ENCODE measurements at places on chromosomes 2 and 18. TPM values are rescaled to one million over a fixed set of nuclear protein-coding genes. Genes with fewer than 3 reads are reported as not detected.

The PAX3 gene
- 4.1 TPM for total RNA-seq

The AMER3 gene
- total RNA-seq, result not detected

The PGAP1 gene
- total RNA-seq, result 12.3 TPM

The MROH2A gene
- not detected for total RNA-seq

DNA sequence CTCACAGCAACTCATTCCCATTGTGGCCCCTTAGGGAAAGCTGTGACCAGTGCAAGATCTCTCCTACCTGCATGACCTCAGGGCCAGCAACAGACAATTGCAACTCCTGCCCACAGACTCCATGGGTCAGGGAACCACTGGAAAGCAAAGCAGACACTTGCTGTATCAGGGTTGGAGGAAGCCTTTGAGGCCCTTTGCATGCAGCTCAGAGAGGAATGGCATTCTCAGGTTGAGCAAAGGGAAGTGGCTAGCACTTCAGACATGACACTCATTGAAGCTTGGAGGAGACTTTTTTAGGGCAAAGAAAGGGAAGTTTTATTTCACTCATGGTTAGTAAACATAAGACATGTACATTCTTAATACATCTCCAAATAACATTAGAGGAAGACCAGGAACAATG is 22.1 kb downstream of the IL1F10 start:
- no peaks in the 10 kb centered on the region for H3K36me3 ChIP-seq
- no peak overlapping the region for H3K27ac ChIP-seq
- no peaks in the 10 kb centered on the region for H3K4me1 ChIP-seq

GRCh38 chr2:203582468-203582867 is 47.4 kb upstream of the RAPH1 start:
- H3K27me3 ChIP-seq, result no peaks in the 10 kb centered on the region
- no peak for DNase-seq
- peaks cover 70% of the 10 kb centered on the region for H3K4me1 ChIP-seq
- H3K36me3 ChIP-seq, result no peaks in the 10 kb centered on the region
- H3K4me3 ChIP-seq, result no peak overlapping the region

DNA sequence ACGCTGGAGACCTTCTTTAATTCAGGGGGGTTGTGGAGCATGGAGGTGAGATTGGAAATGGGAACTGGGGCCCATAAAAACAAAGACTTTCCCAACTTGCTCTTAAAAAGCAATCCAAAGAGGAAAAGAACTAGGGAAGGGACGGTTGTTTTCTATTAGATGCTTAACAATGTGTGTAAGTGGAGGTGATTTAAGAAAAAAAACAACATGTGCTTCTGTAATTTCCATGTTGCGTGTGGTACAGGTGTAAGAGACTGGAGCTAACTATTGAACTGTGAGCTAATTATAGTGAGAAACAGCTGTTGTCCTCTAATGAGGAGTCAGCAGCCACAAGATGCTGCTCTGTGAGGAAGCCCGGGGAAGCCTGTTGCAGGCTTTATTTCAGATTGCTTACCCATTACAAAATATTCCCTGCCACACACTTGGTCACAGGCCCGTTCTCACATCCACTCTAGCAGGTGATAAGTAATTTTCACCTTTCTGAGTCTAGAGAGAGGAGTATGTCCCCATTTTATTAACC is 280.6 kb upstream of the PARD3B start:
- no peak overlapping the region for H3K4me3 ChIP-seq
- H3K27ac ChIP-seq, result no peak overlapping the region
- H3K27me3 ChIP-seq, result no peaks in the 10 kb centered on the region
- peaks cover 7% of the 10 kb centered on the region for H3K4me1 ChIP-seq
- no peak for DNase-seq

GRCh38 chr2:137928547-137929518 is 35.4 kb upstream of the HNMT start:
- DNase-seq, result no peak
- H3K27ac ChIP-seq, result peak overlapping the region; percentile 76
- H3K4me3 ChIP-seq, result no peak overlapping the region
- no peaks in the 10 kb centered on the region for H3K36me3 ChIP-seq

DNA sequence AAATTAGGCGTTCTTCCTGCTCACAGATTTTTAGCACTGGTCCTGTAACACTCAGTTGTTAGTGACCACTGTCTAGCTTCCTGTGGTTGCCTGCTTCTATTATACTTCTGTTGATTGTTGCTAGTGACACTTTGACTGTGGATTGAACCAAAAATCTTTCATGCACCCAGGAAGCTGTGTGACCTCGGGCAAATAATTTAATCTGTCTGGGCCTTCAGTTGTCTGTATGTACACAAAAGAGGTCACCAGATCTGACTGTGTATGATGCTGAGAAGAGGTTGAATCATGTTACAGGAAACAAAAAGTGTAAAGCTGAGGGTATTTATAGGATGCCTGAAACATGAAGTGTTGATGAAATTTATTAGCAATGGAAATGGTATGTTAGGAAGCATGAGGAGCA is 12.7 kb downstream of the ICOS start:
- peak overlapping the region; percentile 9 for H3K27ac ChIP-seq
- H3K27me3 ChIP-seq, result no peaks in the 10 kb centered on the region
- peaks cover 6% of the 10 kb centered on the region for H3K4me1 ChIP-seq
- peaks cover 1% of the 10 kb centered on the region for H3K36me3 ChIP-seq

DNA sequence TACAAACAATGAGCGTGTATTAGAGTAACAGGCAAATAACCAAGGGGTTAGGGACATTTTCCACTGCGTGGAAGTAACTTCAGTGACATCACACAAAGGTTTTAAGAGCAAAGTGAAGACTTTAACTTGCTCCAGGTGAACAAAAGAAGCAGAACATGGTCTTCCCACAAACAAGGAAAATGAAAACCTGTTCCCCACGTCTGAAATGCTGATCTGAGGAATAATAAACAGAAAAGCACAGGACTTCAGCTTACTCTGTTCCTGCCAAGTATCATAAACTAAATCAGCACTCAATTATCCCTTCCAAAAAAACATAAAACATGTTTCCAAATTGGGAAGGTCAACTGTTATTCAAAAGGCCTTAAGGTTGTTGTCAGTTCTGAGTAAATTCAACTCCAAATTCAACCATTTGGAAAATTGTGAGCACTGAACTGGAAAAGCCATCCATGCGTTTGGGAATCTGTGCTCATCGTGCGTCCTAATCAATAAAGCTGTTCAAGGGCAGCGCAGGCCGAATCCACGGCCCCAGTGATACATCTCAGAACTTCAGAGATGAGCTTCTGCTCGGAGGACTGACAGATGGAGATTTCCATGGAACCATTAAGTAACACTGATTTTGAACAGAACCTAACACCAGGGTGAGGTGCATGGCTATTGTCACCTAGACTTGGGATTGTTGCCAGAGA is 7.7 kb upstream of the SNTG2 start:
- peaks cover 20% of the 10 kb centered on the region for H3K4me1 ChIP-seq
- H3K27me3 ChIP-seq, result peaks cover 12% of the 10 kb centered on the region
- H3K36me3 ChIP-seq, result peaks cover 5% of the 10 kb centered on the region

- H3K4me3 ChIP-seq, result no peak overlapping the region
- H3K4me1 ChIP-seq, result peaks cover 43% of the 10 kb centered on the region
- H3K27ac ChIP-seq, result no peak overlapping the region
- H3K36me3 ChIP-seq, result peaks cover 20% of the 10 kb centered on the region
Observed at GRCh38 chr18:23257137-23257536, 121.9 kb downstream of the CABLES1 start.

DNA sequence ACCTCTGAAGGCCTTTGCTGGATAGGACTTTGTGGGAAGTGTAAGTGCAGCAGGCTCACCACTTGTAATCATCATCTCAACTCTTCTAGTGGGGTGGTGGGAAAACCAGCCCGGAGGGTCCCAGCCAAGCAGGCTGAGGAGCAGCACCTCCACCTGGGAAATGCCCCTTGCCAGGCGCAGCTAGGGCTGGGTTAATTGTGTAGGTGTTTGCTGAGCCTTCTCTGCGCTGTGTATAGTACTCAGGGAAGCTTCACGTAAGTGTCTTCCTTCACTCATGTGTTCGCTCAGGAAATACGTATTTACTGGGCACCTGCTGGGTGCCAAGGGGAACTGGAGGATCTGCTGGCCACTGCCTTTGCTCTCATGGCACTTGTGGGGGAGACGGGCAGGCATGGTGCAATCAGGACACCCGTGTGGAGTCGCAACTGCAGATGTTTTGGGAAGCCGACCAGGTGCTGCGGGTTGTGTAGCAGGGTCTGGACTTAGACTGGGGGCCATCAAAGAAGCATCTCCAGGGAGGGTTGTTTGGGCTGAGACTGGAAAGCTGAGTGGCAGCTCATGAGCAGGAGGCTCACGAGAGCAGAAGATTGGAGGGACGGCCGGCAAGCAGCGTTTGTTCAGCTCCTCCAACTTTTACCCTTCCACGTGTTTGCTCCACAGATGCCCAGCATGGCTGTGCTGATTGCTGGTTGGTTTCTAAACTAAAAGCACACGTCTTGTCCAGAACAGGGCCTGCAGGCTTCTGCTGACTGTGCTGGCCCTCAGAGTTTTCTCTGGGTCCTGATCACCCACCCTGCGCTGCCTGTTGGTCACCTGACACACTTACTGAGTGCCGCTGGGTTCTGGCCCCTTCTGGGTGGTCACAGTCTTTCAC is 164.6 kb downstream of the LDLRAD4 start:
- H3K27me3 ChIP-seq, result no peaks in the 10 kb centered on the region
- peak; percentile 81 for DNase-seq
- H3K27ac ChIP-seq, result peak overlapping the region; percentile 93
- H3K4me3 ChIP-seq, result peak overlapping the region; percentile 25

- H3K36me3 ChIP-seq, result peaks cover 7% of the 10 kb centered on the region
- no peak overlapping the region for H3K27ac ChIP-seq
- H3K4me1 ChIP-seq, result peaks cover 23% of the 10 kb centered on the region
- no peaks in the 10 kb centered on the region for H3K27me3 ChIP-seq
- no peak for DNase-seq
Observed at GRCh38 chr18:23399067-23399466, 54.0 kb upstream of the RIOK3 start.

DNA sequence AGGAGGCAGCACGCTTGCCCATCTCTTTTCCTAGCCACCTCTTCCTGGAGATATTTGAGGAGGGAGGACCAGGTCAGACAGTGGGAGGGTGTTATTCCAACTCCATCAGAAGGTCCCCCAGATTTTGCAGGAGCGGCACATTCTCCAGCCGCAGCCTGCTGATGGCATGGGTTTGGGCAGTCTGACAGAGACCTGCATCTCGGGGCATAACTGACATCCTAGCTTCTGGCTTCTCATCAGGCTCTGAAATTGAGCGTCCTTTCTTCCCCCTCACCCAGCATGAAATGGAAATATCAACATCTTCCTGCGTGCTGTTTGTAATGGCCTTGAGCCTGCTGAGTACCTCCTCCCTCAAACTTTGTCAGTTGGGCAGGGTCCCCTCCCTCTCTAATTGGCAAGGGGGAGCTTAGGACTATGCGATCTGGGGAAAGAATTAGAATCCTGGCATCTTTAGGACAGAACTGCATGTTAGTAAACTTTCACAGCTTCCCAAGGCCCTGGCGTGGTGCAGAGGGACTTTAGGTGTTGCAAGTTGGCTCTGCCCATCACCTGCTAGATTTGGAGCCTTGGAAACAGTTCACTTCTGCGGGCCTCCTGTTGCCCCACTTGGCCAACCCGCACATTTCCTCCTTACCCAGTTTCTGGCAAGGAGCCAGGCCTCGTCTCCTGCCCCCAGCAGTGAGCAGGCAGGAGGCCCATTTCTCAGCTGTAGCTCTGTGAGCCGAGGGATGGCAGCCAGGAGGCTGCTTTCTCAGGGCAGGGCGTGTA is 2.2 kb downstream of the ITM2C start:
- H3K36me3 ChIP-seq, result no peaks in the 10 kb centered on the region
- peak overlapping the region; percentile 87 for H3K4me3 ChIP-seq
- H3K4me1 ChIP-seq, result peaks cover 53% of the 10 kb centered on the region
- no peaks in the 10 kb centered on the region for H3K27me3 ChIP-seq

- DNase-seq, result no peak
- H3K27ac ChIP-seq, result no peak overlapping the region
Observed at GRCh38 chr2:31255911-31256571, 22.1 kb downstream of the EHD3 start.

- peaks cover 2% of the 10 kb centered on the region for H3K27me3 ChIP-seq
- no peaks in the 10 kb centered on the region for H3K36me3 ChIP-seq
- no peak for DNase-seq
Observed at GRCh38 chr2:70949086-70949485, 13.4 kb downstream of the ATP6V1B1 start.

DNA sequence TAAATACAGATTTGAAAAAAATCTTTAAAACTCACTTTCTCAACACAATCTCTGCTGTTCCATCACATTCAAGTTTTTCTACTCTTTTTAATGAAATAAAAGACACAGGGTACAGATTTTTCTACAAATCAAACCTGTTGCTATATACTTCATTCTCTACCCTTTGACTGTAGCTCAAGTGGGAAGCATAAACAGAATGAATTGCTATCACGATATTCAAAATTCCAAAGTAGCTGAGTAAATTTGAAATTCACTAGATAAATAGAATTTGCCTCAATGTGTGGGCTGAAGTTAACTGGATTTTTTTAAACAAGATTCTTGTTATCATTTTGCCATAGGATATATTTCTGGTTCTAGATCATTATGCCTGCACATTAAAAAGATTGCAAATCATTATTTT is 185.9 kb downstream of the ZNF521 start:
- peaks cover 1% of the 10 kb centered on the region for H3K36me3 ChIP-seq
- no peaks in the 10 kb centered on the region for H3K27me3 ChIP-seq

GRCh38 chr18:4172196-4173100 is 282.7 kb downstream of the DLGAP1 start:
- peaks cover 10% of the 10 kb centered on the region for H3K4me1 ChIP-seq
- no peak overlapping the region for H3K4me3 ChIP-seq
- no peak overlapping the region for H3K27ac ChIP-seq
- DNase-seq, result no peak
- H3K36me3 ChIP-seq, result no peaks in the 10 kb centered on the region
- H3K27me3 ChIP-seq, result no peaks in the 10 kb centered on the region

DNA sequence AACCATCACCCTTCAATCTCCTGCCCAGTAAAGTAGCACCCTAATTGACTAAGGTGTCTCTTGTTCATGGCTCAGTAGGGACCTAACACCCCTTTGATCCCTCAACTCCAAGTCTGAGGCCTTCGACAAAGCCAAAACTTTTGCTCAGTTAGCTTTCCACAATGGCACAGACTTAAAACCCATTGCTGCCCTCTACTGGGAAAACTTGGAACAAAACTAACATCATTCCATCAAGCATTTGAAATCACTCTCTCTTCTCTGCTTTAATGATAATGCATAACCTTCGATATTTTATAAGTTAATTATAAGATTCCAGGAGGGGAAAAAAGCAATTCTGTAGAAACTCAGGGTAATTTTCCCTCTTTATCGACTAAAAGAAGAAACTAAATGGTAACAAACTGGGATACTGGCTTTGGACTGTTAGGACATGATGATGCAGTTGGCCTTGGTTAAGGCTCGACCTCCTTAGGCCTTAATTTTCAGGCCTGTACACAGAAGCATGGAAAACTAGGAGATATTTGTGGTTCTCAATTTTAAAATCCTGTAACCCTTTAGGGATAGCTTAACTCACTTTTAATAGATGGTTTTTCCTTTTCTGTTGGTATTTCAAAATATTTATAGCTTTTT is 127.8 kb downstream of the STK39 start:
- no peaks in the 10 kb centered on the region for H3K27me3 ChIP-seq
- H3K36me3 ChIP-seq, result peaks cover 15% of the 10 kb centered on the region
- no peak for DNase-seq
- no peak overlapping the region for H3K4me3 ChIP-seq
- peaks cover 16% of the 10 kb centered on the region for H3K4me1 ChIP-seq
